NCI-H446 (cell line): ENCODE measurements at places on chromosomes 1 and 21.

DNA sequence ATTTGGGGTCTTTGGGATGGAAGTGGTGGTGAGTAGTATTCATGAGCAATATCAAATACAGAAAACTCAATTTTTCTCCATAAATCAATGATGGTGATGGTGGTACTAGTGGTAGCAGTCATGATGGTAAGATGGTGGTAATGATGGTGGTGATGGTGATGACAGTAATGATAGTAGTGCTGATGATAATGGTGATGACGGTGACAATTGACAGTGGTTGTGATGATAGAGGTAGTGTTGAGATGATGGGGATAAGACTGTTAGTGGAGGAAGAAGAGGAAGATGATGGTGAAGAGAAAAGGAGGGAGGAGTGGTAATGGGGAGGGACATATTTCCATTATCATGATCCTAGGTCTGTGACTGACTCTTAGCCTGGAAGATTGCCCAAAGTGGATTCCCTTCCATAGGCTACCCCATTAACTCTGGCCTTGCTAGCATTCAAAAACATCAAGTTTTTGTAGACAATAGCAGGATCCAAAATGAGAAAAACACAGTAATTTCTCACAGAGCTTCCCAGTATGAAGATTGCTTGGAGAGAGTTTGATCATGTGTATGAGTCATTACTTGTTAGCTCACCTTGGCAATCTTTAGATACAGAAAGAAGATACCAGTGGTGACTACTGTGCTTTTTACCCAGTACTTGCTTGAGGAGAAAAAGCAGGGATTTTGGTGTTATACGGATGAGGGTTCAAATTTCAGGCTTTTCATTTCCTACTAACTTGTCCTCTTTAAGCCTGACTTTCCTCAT is 93.9 kb downstream of the ATP1A1 start:
- no peak for DNase-seq

DNA sequence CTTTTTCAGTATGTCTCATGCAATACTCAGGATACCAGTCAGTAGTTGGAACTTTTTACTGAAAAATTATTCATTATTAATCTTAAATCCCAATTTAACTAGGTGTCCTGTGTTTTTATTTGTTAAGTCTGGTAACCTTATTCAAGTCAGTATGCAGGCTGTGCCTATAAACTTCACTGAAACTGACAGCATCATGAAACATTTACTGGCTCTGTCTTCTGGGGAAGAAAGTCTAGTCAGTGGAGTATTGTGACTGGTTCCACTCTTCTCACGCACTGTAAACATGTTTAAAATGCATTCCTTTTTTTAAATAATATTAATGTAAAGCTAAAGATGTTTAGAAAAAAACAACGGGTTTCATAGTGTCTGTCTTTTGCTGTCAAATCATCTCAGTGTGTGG is 739.7 kb downstream of the LTN1 start:
- no peak for DNase-seq

DNA sequence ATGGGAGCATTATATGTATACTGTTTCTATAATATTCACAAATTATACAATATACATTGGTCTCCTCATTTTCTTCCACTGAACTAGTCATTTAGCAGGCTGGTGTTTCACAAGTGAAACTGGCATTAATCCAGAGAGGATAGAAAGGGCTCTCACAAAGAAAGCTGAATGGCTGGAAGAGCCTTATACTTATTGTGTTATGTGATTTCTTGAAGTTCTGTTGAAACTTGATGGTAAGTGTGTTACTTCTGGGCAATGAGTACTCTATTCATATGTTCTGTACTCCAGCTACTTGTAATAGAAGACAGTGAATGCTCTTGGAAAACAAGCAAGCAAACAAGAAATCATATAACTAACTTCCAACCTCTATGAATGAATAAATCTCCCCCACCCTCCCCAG is 14.9 kb downstream of the STX12 start:
- DNase-seq, result no peak

- no peak for DNase-seq
Measured at GRCh38 chr1:241816008-241816407, 32.0 kb upstream of the EXO1 start.

- DNase-seq, result no peak
Measured at GRCh38 chr1:161420763-161421455, 53.2 kb upstream of the CFAP126 start.

DNA sequence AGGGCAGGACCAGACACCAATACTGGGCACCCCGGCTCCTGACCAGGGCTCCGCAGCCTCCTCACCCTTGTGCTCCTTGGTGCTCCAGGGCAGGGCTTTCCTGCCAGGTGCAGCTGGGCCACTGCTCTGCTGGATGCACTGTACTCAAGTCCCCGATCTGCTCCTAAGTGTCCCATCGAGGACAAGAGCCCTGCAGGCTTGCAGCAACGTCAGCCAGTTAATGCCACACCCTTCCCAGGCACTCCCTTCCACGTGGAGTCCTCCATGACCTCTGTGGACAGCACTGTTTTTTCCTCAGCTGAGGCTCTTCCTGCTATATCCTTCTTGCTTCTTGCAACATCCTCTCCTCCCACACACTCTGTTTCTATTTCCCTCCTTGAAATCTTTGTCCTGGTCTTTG is 94.0 kb upstream of the NGF start:
- DNase-seq, result no peak

DNA sequence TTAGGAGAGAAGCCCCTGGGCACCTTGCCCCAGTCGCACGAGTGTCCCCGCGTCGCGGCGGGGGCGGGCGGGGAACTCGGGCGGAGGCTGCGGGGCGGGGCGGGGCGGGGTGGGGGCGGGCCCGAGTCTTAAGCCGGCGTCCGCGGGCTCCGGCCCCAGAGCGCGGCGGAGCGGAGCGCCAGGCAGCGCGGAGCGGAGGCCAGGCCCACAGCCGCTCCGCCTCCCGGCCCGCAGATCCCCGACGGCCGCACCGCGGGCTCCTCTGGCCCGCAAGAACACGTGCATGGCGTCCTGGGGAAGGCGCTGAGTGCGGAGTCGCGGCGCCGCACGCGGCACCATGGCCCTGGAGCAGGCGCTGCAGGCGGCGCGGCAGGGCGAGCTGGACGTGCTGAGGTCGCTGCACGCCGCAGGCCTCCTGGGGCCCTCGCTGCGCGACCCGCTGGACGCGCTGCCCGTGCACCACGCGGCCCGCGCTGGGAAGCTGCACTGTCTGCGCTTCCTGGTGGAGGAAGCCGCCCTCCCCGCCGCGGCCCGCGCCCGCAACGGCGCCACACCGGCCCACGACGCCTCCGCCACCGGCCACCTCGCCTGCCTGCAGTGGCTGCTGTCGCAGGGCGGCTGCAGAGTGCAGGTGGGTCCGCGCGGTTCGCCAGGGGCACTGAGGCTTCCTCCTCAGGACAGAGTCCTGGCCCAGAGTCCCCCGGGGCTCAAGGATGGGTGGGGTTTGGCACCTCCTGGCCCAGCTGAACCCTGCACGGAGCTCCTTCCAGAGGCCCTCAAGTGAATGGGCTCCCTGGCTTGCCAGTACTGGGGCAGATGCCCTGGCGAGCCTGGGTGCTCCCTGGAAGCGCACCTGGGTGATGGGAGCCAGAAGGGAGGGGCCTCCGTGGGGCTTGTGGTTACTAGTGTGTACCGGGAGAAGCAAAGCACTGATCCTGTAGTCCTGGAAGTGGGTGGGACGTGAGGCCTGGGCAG is at the start of gene ESPN:
TSS of gene ESPN (plus strand) at position 158 of the 975 bp plus-strand sequence. CDS start at position 338, 180 bp downstream.
- no peak for DNase-seq

DNA sequence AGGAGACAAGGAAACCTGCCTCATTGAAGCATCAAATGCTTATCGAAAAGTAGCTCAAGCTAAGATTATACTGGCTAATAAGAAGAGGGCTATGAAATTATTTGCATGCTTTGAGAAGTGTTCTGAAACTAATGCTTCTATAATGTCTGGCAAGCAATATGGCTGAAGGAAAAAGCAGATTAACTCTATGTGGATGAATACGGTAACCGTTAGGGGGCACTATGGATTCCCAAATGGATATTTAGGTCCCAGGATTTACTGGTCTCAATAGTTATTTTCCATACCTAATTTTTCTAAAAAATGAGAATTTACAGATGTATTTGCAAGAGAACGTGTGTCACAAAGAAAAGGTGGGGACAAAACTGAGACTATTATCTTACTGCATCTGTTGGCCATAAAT is 34.6 kb upstream of the RRP15 start:
- DNase-seq, result no peak

DNA sequence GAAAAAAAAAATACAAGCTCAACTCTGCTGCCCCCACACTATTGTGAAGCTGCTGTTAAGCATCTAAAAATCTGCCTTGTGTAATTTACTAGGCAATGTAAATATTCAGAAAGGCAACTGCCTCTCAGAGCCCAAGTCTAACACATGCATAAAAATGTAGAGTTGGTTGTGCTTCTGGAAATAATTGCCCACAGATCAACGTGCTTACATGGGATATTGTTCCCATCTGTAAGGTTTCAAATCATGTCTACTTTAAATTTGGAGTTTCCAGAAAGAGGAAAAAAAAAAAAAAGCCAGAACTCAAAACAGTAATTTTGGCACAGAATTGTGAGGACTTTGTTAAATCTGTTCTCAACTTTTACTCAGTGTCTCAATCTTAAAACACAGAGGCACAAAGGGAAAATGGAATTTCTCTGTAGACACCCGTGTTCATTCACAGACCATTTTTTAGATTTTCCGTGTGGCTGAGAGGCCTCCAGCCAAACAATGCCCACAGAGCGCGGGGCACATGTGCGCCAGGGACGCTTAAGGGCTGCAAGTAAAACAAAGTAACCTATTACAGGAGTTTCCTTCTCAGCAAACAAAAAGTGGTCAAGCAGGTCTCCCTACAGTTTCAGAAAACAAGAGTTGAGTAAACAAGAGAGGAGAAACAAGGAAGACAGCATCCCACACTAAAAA is 115.5 kb downstream of the RERE start:
- peak; percentile 65 for DNase-seq

DNA sequence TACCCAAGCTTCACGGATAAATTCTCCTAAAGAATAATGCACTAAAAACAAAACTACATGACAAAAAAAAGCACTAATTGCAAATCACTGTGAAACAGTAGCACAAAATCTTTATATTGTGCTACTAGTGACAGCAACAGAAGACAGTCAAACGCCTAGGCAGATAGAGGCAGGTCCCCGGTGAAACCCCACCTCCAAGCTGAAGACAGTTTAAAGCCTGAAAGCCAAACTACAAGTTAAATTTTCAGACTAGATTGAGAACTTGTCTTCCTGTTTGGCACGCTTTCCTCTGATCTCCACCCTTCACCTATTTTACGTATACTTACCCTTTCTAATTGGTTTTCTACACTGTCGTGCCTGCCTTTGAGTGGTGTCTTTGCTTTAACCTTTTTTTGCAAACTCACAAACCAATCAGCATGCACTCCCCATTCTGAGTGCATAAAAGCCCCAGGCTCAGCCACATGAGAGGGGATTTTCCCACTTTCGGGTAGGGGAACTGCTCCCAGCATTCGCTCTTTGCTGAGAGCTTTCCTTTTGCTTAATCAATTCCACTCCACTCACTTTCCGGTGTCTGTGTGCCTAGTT is 3.6 kb upstream of the BACH1 start:
- no peak for DNase-seq

- DNase-seq, result no peak
Measured at GRCh38 chr1:145425436-145426029, at the start of gene NBPF20. NBPF20 (minus strand) TSS chr1:145425603; CDS start chr1:145405272, 20,331 bp downstream.

GRCh38 chr1:12409681-12410080 is 179.9 kb downstream of the VPS13D start:
- no peak for DNase-seq

DNA sequence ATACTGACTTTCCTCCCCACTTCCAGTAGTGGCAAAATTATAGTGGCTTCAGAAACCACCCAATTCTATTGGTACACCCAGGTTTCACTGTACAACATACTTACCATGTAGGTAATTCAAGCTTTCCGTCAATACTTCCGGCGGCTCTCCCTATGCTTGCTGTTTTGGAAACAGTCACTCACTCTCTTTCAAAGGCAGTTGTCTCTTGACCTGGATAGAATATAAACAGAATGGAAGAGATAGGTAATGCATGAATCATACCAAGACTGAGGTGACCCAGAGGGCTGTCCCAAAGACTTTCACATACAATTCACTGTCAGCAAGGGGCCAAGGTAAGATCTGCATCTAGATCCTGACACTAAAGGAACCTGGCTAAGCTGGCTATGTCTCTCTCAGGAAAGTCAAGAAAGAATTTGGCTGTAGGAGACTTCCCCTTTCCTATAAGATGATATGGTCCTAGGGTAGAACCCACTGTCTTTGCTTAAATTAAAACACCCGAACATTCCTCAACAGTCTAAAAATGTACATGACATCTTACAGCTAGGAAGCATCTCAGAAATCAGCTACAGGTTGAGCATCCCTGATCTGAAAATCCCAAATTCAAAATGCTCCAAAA is 59.6 kb downstream of the LUZP1 start:
- DNase-seq, result no peak

- peak; percentile 28 for DNase-seq
Measured at GRCh38 chr1:174160109-174160473, 771 bp downstream of the RABGAP1L start.

- no peak for DNase-seq
Measured at GRCh38 chr1:54937469-54937868, 43.0 kb upstream of the TMEM61 start.

GRCh38 chr1:38084700-38085099 is 38.1 kb upstream of the POU3F1 start:
- no peak for DNase-seq

DNA sequence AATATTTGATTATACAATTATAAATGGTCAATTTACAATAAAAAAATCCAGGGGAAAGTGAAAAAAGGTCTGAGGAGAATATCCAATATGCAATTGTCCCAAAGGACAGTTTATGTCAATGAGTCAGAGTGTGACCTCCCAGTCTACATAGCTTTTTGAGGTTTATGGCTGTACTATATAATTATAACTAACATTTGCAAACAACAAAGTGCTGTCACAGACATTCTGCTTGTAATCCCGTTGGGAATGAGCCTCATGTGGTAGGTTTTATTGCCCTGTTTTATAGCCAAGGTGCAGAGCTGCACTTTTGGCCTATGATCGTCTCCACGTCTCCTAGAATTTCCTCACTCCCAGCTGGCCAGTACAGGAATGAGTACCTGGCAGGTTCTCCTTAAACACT is 103.8 kb downstream of the ADSS2 start:
- DNase-seq, result no peak

GRCh38 chr1:36330940-36331339 is 7.5 kb upstream of the EVA1B start:
- DNase-seq, result no peak

DNA sequence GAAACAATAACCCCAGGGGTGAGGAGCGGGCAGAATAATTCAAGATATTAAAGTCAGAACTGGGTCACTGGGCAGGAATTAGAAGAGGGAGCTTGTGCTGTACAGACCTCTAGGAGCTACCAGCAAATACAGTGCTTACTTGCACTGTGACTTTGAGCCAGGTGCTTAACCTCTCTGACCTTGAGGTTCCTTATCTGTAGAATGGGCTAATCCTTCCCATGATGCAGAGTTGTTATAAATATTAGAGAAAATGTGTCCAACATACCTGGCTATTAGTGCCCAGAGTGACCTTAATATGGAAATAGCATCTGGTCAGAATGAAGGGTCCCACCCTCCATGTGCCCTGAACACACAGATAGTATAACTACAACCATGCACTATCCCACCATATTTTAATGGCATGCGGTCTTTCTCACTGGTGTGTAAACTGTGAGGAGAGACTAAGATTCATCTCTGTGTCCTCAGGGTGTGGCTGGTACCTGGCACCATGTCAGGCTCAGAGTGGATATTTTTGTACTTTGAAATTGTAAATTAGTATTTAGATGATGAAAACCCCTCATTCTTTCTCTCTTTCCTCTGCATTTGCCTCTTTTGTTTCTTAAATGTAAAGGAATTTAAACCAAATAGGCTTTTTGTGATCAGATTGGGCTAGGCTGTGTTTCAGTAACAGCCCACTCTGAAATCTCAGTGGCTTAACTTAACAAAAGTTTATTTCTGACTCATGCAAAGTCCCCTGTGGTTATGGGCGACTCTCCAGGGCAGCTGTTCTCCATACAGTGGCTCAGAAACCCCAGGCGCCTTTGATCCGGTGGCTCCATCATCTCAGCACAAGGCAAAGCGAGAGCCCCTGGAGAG is 60.0 kb upstream of the ROR1 start:
- peak; percentile 20 for DNase-seq
